ENCODE measurements at places on chromosomes 6 and 20.

DNA sequence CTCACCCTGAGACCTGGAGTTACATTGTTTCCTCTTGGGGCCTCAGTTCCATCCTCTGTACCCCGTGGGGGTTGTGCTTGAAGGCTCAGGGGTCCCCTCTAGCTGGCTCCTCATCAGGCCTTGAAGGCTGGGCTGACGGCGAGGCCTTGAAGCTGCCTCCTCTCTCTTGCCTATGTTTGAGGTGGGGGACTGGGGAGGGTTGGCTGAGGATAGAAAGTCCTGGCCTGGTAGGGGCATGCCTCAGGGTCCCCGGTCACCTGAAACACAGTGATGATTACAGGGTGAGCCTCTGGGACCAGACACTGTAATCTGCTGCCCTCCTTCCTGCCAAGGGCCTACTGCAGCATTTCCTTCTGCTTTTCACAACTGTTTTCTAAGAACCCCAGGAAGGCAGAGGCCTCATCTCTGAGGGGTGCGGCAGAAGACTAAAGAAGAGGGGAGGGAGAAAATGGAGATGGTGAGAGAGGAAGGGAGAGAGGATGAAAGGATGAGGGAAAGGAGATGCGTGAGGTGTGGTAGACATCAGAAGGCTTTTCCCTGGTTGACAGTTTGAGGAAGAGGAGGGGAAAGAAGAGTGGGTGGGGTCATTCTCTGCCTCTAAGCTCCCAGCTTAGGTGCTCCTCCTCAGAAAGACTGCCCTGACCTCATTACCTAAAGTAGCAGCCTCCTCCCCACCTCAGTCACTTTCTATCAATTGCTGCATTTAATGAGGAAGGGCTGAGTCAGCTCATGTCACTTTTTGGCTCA, 29.7 kb downstream of the VEGFA start:
- no peak for DNase-seq

- no peak for DNase-seq
These were observed 82.5 kb upstream of the ARID1B start for GRCh38 chr6:156694679-156695078.

- DNase-seq = no peak
These were observed 224.9 kb downstream of the EPHA7 start for GRCh38 chr6:93194480-93194879.

GRCh38 chr6:41818271-41819054, 31.0 kb downstream of the TOMM6 start:
- DNase-seq = no peak

DNA sequence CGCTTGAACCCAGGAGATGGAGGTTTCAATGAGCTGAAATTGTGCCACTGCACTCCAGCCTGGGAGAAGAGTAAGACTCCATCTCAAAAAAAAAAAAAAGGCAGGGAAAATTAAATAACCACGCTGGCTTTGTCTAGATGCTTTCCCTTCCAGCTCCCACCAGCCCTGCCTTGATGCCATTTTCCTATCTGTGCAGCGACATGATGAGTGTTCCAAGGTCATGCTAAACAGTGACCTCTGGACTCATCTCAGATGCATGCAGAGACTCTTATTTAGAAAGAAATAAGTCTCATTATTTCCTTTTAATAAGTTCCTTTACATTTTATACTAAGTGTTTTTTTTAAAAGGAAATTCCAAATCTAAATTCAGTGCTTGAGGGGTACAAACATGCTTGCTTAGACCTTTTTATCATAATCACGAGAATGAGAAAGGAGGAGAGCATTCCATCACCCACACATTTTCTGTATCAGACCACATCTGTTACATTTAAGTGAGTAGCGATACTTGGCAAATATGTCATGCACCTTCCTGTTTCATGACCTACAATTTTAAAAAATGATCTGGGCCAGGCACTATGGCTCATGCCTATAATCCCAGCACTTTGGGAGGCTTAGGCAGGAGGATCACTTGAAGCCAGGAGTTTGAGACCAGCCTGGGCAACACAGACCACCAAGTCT, 101.1 kb upstream of the RREB1 start:
- no peak for DNase-seq

DNA sequence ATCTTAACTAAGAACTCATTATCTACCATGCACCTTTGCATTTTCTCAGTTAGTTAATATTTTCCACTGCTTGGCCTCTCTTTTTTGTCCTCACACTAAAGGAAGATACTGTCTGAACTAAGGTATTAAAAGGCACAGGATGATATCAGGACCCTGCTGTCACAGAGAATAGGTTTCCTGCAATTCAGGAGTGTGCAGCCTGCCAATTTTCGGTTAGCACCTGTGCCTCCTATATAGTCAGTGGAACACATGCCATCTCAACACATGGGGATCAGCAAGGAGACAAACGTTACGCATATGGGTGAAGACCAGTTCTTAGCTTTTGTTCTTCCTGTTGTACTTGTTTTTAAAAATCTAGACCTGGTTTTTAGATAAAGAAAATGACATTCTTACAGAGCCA, 71.0 kb downstream of the FUT9 start:
- DNase-seq = no peak

- DNase-seq = no peak
These were observed 269.6 kb downstream of the KHDC1L start for GRCh38 chr6:72955666-72956065.

- no peak for DNase-seq
These were observed 40.0 kb downstream of the CYP39A1 start for GRCh38 chr6:46612645-46613044.

- no peak for DNase-seq
These were observed 879 bp downstream of the MEP1A start for GRCh38 chr6:46794068-46794467.

DNA sequence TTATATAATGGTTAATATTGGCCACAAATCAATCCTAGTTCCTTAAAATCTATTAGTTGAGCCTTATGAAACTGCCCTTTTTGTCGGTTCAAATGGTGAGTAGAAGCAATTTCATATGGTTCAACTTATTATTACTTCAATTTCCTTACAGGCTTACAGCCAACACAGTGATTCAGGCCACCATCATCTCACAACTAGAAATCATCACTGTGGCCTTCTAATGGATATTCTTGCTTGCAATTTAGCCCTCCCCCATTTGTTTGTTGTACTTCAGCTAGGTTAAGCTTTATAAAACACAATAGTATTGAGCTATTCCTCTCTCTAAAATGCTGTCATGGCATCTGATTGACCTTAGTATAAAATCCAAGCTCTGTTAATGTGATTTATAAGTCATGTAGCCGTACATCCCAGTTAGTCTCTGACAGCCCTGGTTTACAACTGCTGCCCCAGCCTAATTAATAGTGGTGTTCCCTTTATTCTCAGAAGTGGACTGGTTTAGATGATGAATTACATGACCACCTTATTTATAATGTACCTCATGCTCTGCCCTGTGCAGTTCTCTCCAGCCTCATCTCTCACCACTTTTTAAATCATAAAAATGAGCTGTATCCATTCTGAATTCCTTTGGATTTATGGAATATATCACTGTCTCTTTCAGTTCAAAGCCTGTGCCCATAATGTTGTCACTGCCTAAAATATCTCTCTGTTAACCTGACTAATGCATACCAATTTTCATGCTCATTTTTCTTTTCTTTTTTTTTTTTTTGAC, 36.7 kb downstream of the LAMA2 start:
- DNase-seq = peak; percentile 76

- DNase-seq = peak; percentile 57
These were observed 27.9 kb downstream of the SDCBP2 start for GRCh38 chr20:1301031-1301529.

DNA sequence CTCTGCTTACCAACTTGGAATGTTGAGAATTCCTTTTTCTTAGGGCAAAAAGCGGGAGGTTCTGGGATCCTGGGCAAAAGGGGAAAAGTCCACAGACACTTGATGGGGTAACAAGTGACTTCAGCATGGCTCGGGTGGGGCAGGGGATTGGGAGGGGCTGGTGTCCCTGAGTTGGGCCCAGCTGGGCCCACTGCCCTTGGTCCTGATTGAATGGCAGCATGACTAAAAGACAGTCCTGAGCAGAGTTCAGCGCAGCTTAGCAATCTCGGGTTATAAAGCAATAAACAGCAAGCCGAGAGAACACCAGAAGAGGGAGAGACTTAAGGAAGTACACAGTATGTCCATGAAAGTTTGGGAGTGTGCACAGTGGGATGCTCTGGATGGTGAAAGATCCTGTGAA, 5.6 kb downstream of the PPP2R5D start:
- no peak for DNase-seq

- DNase-seq = no peak
These were observed 27.8 kb downstream of the FGD2 start for GRCh38 chr6:37033255-37033654.
